Omental fat pad (tissue), 4 donors: ENCODE measurements at places on chromosomes 2 and 18. TPM values are rescaled to one million over a fixed set of nuclear protein-coding genes. Genes with fewer than 3 reads are reported as not detected.

DNA sequence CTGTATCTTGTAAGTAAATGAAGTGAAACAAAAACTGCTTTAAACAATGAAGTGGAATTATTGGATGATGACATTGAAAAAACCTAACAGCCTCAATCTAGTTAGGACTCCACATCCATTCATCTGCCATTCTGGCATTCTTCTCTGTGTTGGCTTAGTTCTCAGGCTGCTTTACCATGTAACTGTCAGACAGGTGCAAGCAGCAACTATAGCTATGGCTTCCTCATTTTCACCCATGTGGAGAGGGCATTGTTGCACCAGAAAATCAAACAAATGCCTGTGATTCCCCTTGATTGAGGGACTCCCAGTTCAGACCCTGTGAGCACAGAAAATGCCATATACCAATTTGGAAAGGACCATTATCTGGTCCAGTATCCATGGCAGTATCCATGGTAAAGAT is 129.5 kb upstream of the NYAP2 start:
- DNase-seq: no peak

DNA sequence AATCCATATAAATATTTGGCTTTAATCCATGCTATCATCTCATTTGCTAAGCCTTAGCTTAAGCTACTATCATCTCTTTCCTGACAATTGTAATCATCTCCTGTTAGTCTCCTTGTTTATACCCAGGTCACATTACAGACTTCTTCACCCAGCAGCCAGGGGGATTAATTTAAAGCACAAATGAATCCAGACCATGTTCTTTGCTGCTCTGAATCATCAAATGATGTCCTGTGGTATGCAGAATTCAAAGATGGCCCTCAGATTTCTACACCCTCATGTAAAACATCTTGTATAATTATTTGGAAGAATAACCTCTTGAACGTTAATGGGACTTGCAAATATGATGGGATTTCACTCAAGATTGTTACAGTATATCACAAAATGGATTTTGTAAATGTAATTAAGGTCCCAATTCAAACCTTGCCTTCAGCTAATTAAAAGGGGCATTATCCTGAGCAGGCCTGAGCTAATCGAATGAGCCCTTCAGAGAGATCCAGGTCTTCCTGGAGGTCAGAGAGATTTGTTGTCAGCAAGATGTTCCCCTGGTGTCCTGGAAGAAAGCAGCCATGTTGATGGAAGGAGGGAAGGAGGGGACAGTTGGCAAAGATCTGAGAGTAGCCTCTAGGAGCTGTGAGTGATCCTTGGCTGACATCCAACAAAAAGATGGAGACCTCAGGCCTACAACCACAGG is 241.1 kb upstream of the MMADHC start:
- no peak for DNase-seq

- no peak for DNase-seq
Observed at GRCh38 chr2:238730001-238730669, 117.8 kb upstream of the TWIST2 start.

- DNase-seq: no peak
Observed at GRCh38 chr2:10208736-10209135, 86.2 kb downstream of the RRM2 start.

DNA sequence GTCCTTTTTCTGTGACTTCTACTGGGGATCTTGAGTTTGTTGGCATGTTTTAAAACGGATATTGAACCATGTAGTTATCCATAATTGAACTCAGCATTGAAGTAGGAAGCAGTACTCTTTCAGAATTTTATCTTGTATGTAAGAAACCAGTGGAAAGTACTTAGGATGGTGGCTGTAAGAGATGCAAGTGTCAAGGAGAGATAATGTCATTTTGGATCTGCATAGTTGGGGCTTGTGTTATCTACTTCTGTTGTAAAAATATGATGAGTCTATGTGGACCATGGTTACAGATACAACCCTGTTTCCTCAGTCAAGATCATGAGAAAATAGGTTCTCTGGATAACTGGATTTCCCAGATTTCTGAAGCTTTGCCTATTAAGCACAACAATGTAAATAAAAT is 113.7 kb downstream of the NAB1 start:
- DNase-seq: no peak

GRCh38 chr2:114457956-114458355 is 15.5 kb downstream of the DPP10 start:
- no peak for DNase-seq

GRCh38 chr2:183193904-183194303 is 69.7 kb downstream of the NUP35 start:
- no peak for DNase-seq

GRCh38 chr18:50115095-50115494 is 79.9 kb downstream of the MYO5B start:
- no peak for DNase-seq

GRCh38 chr2:11410101-11410500 is 55.9 kb downstream of the E2F6 start:
- no peak for DNase-seq

GRCh38 chr2:254241-254640 is 9.6 kb downstream of the SH3YL1 start:
- DNase-seq: no peak

- DNase-seq: no peak
Observed at GRCh38 chr2:46570396-46570795, 91.0 kb downstream of the TMEM247 start.

DNA sequence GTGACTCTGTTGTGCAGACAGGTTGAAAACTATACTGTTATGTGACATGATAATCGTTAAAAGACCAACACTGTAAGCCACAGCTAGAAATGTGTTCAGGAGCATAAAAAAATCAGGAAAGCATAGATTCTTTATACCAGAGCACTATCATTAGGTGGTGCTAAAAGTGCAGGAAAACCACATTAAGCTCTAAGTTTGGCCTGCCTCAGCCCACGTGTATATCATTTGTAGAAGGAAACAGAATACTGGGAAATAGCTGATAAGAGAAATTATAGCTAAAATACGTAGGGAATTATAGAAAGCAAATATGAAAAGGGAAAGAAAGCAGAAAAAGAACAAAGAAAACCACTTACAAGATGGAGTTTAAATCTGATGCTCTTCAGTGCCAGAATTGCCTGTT is 26.5 kb upstream of the C2orf74 start:
- DNase-seq: no peak

DNA sequence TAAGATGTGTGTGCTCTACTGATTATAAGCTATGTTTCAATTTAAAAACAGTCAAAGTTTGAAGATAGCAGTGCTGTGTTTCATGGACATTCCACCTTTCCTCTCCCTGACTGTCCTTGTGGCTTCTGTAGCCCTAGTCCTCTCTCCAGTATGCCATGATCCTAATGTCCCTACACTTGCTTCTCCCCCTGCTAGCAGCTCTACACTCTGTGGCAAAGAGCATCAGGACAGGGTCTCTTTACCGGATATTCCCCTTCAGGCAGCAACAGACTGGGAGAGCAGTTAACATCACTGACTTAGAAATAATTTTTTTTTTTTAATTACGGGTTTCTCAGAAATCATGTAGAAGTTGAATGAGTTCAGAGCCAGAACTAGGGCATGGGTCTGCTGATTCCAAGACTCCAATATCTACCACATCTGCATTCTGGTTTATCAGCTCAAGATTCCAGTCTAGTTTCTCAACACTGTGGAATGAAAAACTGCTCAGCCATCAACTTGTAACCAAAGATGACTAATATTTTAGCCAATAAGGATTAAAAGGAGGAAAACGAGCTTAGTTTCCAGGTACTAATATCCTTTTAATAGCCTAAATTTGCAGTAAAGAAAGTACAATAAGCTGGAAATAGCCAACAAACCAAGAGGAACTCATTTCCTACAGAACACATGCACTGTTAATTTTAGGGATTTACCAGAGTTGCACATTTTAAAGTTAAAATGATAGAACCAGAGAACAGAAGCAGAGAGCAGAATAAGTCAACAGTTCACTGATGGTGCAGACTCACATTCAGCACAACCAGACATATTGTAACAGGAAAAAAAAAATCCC is 45.2 kb downstream of the TMEM131 start:
- DNase-seq: no peak

GRCh38 chr2:64052463-64053241 is 33.4 kb upstream of the VPS54 start:
- DNase-seq: no peak

GRCh38 chr2:36404318-36404717 is 48.7 kb downstream of the CRIM1 start:
- no peak for DNase-seq

- DNase-seq: no peak
Observed at GRCh38 chr2:37708146-37708545, 36.7 kb upstream of the CDC42EP3 start.

GRCh38 chr18:62877411-62878221 is 162.3 kb downstream of the PHLPP1 start:
- DNase-seq: no peak

- DNase-seq: no peak
Observed at GRCh38 chr2:70443726-70444125, 109.9 kb downstream of the TGFA start.

DNA sequence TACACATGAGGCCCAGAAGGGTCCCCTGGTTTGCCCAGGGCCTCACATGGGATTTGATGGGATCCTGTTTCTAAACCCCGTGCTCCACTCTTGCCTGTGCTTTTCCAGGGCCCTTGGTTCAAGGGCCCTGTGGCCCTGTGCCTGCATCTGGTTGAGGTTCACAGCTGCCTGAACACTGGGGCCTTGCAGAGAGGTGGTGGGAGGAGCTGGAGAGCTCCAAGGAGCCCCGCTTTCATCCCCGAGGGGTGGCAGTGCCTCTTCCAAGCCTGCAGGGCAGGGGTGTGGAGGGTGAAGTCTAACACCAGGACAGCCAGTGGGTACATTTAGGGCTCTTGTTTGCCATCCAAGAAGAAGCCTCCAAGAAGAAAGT is 82.3 kb downstream of the GLI2 start:
- DNase-seq: no peak

DNA sequence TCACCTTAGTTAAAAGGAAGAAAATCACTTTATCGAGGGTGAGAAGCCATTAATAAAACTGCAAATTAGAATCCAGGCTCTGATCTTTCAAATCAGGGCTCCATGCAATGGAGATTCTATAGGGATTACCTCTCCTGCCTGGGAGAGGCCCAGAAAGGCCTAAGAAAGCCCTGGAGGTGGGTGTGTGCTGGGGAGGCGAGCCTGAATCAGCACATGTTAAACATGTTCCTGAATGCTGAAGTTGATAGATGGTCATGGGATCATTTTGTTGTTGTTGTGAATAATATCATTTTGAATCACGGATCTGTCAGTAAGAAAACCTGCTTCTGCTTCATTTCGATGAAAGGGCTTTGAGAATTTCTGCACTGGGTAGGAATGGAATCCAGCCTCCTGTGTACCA is 254.3 kb downstream of the ACKR3 start:
- DNase-seq: no peak

DNA sequence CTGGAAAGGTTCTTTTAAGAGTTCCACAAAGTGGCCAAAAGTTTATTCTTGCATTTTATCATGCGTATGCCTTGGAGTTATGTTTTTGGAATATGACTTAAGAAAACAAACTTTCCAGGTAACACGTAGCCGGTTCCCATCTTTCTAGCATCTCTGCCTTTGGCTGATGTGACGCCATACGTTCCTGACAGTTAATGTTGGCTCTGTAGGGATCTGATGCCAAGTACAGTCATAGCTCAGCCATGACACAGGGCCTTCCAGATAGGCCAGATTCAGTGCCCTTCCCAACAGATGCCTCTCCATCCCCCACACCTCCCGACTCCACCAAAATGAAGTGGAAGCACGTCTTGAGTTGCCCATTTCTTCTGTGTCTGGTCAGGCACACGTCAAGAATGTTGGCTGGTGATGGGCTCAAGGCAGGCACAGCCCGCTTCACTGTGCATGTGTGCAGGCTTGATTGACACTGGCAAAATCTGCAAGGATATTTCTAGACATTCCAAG is 51.0 kb upstream of the THOC1 start:
- no peak for DNase-seq

GRCh38 chr2:231612109-231612455 is 19.4 kb downstream of the TEX44 start:
- DNase-seq: no peak

DNA sequence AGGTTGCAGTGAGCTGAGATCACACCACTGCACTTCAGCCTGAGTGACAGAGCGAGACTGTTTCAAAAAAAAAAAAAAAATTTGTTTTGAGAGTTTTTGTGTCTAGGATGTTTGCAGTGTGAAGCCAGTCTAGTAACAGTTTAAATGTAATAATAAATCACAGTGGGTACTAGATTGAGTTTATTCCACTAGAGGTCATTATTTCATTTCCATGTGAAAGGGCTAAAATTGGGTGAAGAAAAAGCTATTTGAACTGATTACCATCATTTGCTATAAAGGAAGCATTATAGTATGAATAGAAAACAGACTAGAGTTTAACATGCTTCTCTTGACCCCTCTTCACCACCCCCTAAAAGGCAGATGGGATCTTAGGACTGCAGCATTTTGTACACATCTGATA is 20.3 kb downstream of the SNRPD1 start:
- no peak for DNase-seq

DNA sequence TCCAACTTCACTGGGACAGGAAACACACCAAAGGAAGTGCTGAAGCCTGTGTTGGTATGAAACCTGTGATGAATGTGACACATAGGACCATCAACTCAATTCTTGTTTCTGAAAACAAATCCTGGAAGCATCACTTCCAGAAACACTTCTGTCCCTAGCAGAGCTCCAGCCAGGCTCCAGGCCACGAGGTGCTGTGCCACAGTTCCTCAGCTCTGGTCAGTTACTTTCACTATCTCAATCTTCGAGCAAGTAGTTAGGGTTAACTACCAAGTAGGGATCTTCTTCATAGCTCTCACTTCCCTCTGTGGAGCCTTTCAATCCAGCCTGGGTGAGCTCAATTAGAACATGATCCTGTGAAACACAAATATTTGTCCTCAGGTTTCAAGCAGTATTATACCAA is 3.6 kb upstream of the LCT start:
- no peak for DNase-seq

DNA sequence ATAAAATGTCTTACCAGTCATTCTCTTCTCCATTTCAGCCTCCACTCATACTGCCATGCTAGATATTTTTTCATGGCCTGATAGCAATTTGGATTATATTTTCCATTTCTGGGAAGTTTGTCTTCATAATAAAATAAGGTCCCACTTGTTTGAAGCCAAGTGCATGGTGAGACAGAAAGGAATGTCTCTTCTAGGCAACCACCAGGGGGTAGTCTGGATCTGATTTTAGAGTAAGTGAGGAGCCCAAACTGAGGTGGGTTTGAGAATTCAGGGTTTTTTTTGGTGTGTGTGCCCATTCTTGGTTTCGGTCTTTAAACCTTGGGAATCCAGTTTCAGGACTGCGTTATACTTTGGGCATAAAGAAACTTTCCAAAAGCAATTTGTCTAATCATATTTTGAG is 315.5 kb downstream of the RPRM start:
- DNase-seq: no peak

The DRC1 gene
- total RNA-seq: not detected

The C2orf66 gene
- 8.1 TPM for total RNA-seq

The CD207 gene
- total RNA-seq: 0.28 TPM

The POTEE gene
- total RNA-seq: not detected

The SATB2 gene
- total RNA-seq: 2.0 TPM

The FOXI3 gene
- total RNA-seq: not detected

The KLHL14 gene
- 0.24 TPM for total RNA-seq

The VIT gene
- total RNA-seq: 10.2 TPM

The CAPN13 gene
- not detected for total RNA-seq
